GDM1 (cell line): ENCODE measurements at places on chromosomes 11 and 22.

GRCh38 chr22:35949243-35949642, 79.4 kb downstream of the RBFOX2 start:
- DNase-seq: no peak

GRCh38 chr11:121367001-121367843, 74.7 kb downstream of the SC5D start:
- DNase-seq: no peak

DNA sequence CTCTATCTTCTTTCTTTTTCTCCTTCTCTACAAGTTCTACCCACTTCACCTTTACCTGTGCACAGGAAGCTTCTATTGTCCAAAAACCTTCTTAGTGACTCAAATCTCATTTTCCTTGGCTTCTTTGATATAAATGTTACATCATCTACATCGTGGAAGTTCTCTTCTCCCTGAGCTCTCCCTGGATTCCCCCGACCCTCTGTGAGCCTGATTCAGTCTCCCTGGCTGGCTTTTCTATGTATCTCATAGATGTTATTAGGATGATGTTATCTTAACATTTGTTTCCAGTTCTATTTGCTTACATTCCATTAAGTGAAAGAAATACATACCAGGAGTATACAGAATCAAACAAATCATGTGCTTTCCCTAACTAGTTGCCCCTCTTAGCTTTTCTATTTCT, 235.8 kb upstream of the PITPNB start:
- DNase-seq: no peak

GRCh38 chr22:31235081-31235480, 23.0 kb downstream of the LIMK2 start:
- DNase-seq: peak; percentile 66

- DNase-seq: no peak
Measured at GRCh38 chr11:115933564-115933963, 429.3 kb upstream of the CADM1 start.

DNA sequence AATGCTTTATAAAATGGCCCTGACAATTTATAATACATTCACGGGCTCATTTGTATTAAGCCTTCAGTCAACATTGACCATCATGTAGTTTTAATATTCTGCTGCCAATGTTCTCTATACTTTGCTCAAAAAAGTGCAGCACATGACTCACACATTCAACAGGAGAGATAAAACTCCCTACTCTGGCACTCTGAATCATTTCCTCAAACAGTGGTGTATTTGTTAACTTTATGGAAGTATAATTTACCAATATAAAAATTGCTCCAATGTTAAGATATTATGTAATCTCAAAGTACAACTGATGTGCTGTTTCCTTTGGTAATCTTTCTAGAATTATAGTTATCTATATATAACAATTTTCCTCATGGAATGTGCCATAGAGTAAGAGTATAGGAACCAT, 39.9 kb downstream of the MAML2 start:
- no peak for DNase-seq

GRCh38 chr11:124577716-124578427, 8.1 kb downstream of the OR8A1 start:
- no peak for DNase-seq

GRCh38 chr11:16924826-16925560, 89.2 kb downstream of the PLEKHA7 start:
- DNase-seq: no peak

- DNase-seq: no peak
Measured at GRCh38 chr22:20089977-20090729, 10.1 kb downstream of the DGCR8 start.

GRCh38 chr11:27290261-27291050, 72.6 kb downstream of the CCDC34 start:
- no peak for DNase-seq

GRCh38 chr11:108985945-108986279, 321.0 kb downstream of the DDX10 start:
- DNase-seq: no peak

- DNase-seq: no peak
Measured at GRCh38 chr11:44047931-44048431, at the start of gene ACCSL. Gene ACCSL, plus strand, starts transcription at chr11:44047981. Its CDS starts 56 bp downstream, at chr11:44048037.

DNA sequence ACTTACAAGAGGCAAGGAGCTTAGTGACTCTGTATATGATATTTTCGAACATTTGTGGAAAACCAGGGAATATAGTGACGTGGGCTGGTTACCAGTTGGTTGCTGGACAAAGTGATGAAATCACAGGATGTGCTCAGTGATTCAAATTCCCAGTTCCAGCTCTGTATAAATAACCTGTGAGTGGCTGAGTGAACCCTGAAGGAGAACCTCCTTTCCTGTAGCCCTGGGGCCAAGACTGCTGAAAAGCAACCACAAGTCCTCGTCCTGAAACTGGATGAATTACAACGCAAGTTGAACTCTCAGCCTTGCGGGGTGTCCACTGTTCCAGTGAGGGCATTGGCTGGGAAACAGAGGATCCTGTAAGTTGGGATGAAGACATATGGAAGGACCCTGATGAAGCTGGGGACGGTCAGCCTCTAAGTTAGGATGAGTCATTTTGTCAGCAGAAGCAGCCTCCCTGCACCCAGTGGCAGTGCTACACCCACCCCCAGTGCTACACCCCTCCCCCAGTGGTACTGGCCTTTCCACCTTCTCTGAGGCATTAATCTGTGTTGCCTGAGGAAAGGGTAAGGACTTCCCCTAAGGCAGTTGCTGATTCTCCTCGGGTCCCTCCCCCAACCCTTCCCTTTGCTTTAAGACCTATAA, 22.0 kb upstream of the CD81 start:
- no peak for DNase-seq
